ENCODE measurements at places on chromosomes 11 and 22.

DNA sequence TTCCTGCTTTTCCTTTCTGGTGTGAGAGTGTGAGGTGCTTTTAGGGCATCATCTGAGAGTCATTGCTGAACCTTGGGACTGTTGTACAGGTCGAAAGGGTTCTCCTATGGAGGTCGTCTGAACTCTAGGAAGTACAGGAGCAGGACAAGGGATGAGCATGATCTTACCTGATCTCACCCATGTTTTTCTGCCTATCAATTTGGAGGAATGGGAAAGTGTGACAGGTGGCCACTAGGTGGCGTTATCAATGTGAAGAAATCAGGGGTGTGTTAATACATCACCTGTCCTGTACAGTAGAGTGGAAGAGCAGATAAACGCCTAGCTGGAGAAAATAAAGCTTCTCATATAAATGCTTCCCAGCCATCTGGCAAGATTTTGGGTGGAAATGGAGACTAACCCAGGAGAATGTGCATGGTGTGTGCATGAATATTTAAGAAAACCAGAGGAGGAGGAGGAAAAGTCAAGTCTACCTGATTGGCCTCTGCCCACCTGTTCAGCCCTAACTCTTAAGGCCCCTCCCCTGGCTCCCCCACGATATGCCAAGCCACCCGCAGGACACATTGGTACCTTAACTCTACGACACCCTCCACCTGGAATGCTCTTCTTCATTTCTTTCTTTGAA lies 72.0 kb upstream of the NARS2 start:
- DNase-seq = peak; percentile 55

GRCh38 chr11:69001243-69002081 lies 11.6 kb downstream of the MRGPRF start:
- DNase-seq = no peak

DNA sequence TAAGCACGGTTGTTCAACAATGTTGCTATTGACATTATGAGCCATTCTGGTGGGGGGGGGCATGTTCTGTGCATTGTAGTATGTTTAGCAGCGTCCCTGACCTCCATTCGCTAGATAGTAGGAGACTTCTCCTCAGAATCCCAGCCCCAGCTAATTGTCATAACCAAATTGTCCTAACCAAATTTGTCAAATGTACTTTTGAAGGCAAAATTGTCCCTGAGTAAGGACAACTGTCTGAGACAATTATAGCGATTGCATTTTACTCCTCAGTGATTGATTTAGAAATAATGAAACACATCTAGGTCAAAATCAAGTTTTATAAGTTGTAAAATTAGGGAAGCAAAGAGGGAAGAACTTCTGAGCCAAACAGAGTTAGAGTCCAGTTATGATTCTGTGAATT lies 541.8 kb upstream of the CHORDC1 start:
- DNase-seq = no peak

- peak; percentile 76 for DNase-seq
Observed at GRCh38 chr11:111422494-111423249, 43.6 kb upstream of the POU2AF1 start.

DNA sequence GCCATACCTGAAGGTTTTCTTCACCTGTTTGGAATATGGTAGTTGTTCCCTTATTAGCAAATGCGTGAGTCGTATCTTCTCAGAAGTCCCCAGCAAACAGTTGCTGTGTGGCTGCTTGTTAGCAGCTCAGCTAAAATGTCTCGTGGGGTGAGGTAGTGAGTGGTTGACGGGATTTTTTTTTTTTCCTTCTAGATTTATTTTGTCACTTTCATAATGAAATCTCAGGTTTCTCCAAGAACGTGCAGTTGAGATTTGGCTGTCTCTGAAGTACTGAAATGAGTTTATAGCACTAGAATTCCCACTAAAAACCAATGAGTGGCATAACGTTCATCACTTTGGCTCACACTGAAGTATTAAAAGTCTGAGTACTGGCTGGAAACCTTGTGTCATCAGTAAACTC lies 16.8 kb downstream of the RCN1 start:
- no peak for DNase-seq

GRCh38 chr22:38936562-38936961 lies 20.8 kb upstream of the APOBEC3A start:
- DNase-seq = no peak

DNA sequence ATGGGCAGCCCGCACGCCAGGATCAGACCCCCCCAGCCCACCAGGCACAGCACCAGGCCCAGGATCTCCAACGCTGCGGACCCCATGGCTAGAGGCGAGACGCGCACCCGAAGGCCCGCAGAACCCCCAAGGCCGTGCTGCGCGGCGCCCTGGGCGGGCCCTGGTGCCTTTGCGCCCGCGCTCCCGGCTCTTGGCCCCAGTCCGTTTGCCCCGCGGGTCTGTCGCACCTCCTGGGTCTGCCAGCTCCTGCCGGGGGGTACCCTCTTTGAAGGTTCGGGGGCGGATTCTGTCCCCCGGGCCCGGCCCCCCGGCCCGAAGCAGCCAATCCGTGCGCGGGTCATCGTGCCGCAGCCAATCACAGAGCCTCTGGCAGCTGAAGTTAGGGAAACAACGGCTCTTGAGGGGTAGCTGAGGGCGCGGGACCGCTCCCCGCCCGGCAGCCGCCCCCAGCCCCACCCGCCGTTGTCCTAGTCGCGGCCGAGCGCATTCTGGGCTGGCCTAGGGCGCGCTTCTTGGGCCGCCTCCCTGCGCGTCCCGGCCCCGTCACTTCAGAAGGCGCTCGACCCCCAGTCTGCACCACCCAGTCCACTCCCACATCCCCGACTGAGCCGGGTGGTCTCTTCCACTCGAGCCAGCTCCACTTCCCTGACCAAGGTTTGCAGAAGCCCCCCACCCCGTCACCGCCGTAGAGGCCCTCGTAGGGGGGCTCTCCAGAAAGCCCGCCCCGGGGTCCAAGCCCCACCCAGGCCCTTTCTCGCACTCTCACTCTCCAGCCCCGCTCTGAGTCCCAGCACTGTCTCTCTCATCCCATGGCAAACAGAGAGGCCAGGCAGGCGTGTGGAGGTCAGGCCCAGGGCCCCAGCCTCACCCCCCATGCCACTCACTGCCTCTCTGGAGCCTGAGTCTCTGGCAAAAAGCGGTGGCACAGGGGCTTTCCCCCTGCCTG lies at the start of gene CLDN5:
Gene CLDN5, minus strand, starts transcription at position 241 of the 946 bp plus-strand sequence. Its CDS starts 155 bp downstream, at position 86.
- no peak for DNase-seq

GRCh38 chr22:38706101-38706900 lies 557 bp downstream of the GTPBP1 start:
- no peak for DNase-seq

DNA sequence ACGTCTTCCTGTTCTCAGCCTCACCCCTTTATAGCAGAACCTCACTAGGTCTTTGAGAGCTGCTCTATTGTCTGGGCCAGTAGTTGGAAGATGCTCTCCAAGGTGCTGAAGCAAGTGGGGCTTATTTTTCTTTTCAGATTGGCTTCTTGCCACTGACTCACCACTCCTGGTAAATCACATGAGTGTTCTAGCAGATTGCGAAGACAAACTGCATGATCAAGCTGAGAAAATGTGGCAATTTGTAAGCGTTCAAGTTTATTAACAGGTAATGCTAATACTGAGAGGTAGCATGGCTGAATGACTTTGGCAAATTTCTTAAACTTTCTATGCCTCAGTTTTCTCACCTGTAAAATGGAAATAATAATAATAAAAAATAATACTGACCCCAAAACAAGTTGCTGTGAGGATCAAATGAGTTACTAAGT lies 59.2 kb downstream of the CACNG2 start:
- DNase-seq = peak; percentile 93

DNA sequence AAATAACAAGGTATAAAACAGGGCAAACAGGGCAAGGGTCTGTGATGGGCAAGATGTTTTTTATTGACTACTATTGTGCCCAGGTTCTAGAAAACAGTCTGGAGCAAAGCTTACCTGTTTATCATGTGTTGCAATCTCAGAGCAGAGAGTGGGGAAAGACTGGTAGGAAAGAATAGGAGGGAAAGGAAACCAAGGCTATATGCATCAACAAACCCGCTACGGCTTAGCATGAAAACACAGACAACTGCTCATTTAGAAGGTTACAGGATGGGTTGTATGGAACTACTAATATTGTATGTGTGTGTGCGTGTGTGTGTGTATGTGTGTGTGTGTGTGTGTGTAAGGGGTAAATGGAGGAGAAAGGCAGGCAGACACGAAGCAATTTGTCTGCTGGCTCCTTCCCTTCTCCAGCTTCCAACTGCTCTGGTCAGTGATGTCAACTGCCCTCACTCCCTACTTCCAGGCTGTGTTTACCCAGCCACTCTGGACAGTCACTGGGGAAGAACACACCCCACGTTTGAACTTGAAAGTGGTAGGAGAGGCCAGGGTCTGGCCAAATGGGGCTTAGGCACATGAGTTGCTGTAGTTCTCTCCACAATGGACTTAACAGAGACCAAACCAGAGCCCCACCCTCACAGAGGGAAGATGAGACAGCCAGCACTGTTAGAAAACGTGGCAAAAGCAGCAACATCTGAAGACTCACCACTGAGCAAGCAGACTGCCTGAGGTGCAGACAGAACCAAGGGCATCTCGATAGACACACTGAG lies 47.0 kb downstream of the GAB2 start:
- DNase-seq = no peak

- DNase-seq = no peak
Observed at GRCh38 chr11:110852921-110853490, 140.8 kb upstream of the ARHGAP20 start.

DNA sequence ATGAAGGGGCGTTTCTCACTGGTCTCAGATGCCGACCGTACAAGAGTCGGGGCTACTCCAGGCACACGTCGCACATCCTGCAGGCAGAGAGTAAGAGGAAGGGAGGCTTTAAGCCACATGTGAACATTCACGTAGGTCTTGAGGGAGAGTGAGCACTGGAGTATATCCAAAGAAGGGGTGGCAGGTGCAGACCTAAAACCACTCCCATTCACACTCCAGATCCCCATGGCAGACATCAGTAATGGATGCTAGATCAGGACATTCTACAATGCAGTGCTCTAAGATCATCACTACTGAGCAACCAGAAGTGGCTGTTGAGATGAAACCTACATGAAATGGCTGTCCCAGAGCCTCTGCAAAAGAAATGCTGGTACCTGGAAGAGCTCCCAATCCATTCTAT lies 39.0 kb downstream of the WT1 start:
- no peak for DNase-seq

GRCh38 chr11:9092853-9093778 lies 1.7 kb upstream of the SCUBE2 start:
- DNase-seq = peak; percentile 37

DNA sequence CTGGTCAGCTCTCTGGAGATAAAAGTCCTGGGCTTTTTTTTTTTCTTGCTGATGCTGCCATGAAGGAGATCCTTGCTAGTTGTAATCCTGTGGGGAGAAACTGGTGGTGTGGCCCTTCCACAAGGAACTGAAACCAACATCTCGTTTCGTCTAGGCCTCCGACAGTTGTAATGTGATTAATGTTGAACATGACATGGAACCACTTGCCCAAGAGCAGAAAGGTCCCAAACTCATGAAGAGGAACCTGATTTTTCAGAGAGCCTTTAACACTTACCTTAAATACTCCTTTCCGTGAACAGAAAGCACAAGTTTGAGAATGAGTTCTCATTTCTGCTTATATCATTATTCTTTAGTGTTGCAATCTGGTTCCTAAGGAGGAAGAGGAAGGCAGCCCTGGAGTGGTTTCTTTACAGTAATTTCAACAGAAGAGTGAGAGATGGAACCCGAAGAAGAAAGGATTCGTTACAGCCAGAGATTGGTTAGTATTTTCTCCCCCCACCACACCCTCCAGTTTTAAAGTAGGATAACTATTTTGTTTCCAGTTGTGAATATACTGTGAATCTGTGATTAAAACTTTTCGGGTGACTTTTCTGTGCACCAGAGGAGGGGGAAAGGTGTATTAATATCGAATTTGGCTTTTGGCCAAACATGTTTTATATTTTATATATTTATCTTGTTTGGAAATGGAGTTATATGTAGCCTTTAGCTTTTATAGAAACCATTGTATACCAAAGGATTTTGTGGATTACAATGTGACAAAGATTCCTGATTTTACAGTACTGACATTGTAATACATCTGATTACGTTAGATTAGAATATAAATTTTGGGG lies 2.0 kb downstream of the KDM2A start:
- peak; percentile 36 for DNase-seq

DNA sequence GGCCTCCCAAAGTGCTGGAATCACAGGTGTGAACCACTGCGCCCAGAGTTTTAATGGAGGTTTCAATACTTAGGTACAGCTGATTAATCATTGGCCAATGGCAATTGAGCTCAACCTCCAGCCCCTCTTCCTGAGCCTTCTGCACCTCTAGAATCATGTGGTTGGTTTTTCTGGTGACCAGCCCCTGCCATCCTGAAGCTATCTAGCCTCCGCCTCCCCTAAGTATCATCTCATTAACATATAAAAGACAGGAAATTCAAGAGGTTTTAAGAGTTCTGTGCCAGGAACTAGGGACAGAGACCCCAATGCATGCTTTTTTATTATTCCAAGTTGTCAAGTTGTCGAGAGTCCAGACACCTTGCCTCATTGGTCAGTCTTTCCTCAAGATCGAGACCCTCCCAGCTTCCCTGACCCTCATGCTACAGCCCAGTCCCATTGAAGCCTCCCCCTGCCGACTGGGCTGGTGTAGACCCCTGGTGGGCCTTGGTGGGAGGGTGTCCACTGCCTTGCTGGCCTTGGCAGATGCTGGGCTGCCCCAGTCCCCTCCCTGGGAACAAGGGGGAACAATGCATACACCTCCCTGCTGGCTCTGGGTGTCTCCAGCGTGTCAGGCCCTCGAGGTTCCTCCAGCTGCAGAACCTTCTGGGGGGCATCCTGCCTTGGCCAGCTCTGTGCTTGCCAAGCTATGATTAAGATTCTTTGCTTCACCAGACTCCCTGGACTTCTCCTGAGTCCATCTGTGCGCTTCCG lies 148.0 kb downstream of the CTTN start:
- DNase-seq = no peak

GRCh38 chr11:3228445-3228829 lies 3.8 kb downstream of the MRGPRE start:
- DNase-seq = no peak

DNA sequence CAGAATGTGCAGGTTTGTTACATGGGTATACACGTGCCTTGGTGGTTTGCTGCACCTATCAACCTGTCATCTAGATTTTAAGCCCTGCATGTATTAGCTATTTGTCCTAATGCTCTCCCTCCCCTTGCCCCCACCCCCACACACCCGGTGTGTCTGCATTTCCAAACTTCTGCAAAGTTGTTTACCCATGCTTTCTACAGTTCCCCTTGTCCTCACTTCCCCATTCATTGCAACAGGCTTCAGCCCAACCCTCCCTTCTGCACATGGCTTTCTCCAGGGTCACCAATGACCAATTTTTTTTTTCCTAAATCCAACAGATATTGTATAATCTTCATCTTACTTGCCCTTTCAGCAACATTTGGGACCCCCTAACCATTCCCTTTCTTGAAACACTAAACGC lies 32.0 kb upstream of the NUP50 start:
- DNase-seq = peak; percentile 82
